ENCODE measurements at places on chromosomes 3 and 15. TPM values are rescaled to one million over a fixed set of nuclear protein-coding genes. Genes with fewer than 3 reads are reported as not detected.

- no peaks in the 10 kb centered on the region for H3K4me1 ChIP-seq
- H3K36me3 ChIP-seq = no peaks in the 10 kb centered on the region
- H3K27me3 ChIP-seq = no peaks in the 10 kb centered on the region
- no peak overlapping the region for H3K27ac ChIP-seq
- no peak for DNase-seq
Measured at GRCh38 chr3:88586121-88586640, 436.4 kb downstream of the C3orf38 start.

DNA sequence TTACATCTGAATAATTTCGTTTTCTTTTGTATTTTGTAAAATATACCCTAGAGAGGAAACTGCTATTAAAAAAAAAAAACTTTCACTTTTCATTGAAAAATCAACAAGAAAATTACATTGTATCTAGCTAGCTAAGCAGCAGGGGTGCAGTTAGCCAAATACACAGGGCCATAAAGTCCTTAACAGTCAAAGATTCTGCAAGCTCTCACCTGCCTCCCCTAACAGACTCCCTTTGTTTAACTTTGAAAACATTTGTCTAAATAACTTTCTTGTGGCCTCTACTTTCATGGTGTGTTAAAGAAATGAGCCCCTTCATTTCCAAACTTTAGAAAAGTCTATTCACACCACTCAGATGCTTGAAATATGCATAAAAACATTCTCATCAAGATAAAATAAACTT is 23.3 kb downstream of the CBLB start:
- H3K27me3 ChIP-seq = no peaks in the 10 kb centered on the region
- H3K4me3 ChIP-seq = no peak overlapping the region
- H3K4me1 ChIP-seq = no peaks in the 10 kb centered on the region
- peaks cover 12% of the 10 kb centered on the region for H3K36me3 ChIP-seq
- H3K27ac ChIP-seq = no peak overlapping the region
- DNase-seq = no peak

DNA sequence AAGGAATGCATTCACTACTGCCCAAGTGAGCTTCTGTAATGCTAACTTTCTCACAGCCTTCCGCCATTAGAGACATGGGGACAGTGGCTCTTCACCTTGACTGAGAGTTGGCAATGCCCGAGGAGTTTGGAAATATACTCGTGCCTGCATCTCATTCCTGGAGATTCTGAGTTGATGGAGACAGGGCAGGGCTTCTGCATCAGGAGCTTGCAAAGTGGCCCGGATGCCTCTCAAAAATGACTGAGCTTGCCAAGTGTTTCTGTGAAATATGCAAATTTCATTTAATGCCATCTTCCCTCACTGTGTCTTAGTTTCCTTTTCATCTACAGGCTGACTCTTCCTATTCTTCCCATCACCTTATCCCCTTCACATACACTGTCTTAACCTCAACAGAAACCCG is 346.2 kb downstream of the GRM7 start:
- no peak overlapping the region for H3K27ac ChIP-seq
- no peaks in the 10 kb centered on the region for H3K27me3 ChIP-seq
- H3K36me3 ChIP-seq = no peaks in the 10 kb centered on the region
- DNase-seq = no peak
- H3K4me1 ChIP-seq = no peaks in the 10 kb centered on the region
- H3K4me3 ChIP-seq = no peak overlapping the region

NANOGP8 gene
- not detected for total RNA-seq

DNA sequence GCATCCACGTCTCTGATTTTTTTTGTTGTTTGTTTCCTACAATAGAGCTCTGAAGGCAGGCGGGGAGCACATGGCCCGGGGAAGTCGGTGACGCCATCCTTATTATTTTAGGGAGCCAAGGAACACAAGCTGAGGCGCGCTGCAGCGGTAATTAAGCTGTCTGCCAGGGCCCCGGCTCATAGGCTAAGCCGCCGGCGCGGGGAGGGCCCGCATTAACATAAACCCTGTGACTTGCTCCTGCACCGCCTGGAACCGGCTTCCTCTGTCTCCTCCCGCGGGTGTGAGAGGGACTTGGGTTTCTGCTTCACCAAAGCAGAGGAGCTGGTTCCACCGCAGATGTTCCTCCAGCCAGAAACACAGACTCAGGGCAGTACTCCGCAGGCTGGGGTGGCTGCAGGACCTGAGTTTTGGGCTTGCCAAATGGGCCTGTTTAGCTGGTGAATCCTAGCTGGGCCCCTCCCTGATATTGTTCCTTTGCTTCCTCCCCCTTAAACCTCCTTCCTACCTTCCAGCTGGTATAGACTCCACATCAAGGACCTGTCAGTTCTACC is 25.3 kb downstream of the ANP32A start:
- H3K27ac ChIP-seq = peak overlapping the region; percentile 75
- H3K4me1 ChIP-seq = peaks cover 94% of the 10 kb centered on the region
- H3K27me3 ChIP-seq = no peaks in the 10 kb centered on the region
- H3K4me3 ChIP-seq = peak overlapping the region; percentile 2

GRCh38 chr3:99625643-99626416 is 12.6 kb upstream of the COL8A1 start:
- no peak for DNase-seq
- H3K4me1 ChIP-seq = no peaks in the 10 kb centered on the region
- H3K27me3 ChIP-seq = no peaks in the 10 kb centered on the region
- no peak overlapping the region for H3K4me3 ChIP-seq
- no peak overlapping the region for H3K27ac ChIP-seq

ZNF80 gene
- total RNA-seq = not detected

DNA sequence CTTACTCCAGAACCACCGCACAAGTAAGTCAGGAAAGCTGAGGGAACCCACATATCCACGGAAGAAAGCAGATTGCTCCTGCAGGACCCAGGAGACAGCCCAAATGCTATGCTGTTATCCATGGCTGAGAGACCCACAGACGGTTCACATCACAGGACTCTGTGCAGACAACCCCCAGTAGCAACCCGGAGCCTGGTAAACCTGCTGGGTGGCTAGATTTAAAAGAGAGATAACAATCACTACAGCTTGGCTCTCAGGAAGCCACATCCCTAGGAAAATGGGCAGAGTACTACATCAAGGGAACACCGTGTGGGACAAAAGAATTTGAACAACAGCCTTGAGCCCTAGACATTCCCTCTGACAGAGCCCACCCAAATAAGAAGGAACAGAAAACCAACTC is 13.8 kb upstream of the TRIM42 start:
- no peak for DNase-seq
- no peaks in the 10 kb centered on the region for H3K4me1 ChIP-seq
- no peaks in the 10 kb centered on the region for H3K36me3 ChIP-seq
- H3K4me3 ChIP-seq = no peak overlapping the region

GOLGA8Q gene
- total RNA-seq = 2.3 TPM

- peaks cover 22% of the 10 kb centered on the region for H3K4me1 ChIP-seq
- H3K36me3 ChIP-seq = no peaks in the 10 kb centered on the region
- peaks cover 79% of the 10 kb centered on the region for H3K27me3 ChIP-seq
- no peak overlapping the region for H3K4me3 ChIP-seq
Measured at GRCh38 chr15:76335307-76336253, 993 bp upstream of the ISL2 start.

DNA sequence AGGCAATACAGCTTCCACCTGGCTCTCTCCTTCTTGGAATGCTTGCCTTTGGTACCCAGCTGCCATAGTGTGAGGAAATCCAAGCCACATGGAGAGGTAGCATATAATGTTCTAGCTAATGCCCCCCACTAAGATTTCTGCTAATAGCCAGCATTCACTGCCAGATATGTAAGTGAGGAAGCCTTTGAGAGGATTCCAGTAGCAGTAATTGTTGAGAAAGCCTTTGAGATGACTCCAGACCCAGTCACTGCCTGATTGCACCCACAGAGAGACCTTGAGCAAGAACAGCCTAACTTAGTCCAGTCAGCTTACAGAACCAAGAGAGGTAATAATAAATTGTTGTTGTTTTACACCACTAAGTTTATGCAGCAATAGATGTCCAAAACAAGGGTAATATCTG is 63.1 kb downstream of the STRIT1 start:
- DNase-seq = no peak
- H3K4me3 ChIP-seq = no peak overlapping the region
- no peaks in the 10 kb centered on the region for H3K27me3 ChIP-seq
- no peak overlapping the region for H3K27ac ChIP-seq
- H3K4me1 ChIP-seq = no peaks in the 10 kb centered on the region
- no peaks in the 10 kb centered on the region for H3K36me3 ChIP-seq

DNA sequence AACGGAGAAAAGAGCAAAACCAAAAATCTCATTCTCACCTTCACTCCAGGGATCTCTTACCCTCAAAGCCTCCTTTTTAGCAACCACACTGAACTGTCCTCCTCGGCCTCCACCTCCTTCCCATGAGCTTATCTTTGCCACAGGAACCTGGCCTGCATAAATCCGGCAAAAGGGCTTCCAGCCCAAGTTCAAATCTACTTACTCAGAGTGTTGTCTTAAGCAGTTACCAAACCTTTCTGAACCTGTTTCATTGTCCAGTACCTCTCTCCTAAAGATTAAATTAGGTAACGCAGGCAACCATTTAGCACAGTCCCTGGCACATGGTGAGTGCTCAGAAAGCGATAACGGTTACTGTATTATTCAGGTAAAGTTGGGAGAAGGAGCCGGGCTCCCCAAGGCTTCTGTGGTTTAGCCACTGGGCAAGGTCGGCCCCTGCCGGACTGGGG is 777 bp downstream of the CIB1 start:
- DNase-seq = no peak
- H3K27me3 ChIP-seq = no peaks in the 10 kb centered on the region
- H3K4me3 ChIP-seq = peak overlapping the region; percentile 95
- peaks cover 52% of the 10 kb centered on the region for H3K36me3 ChIP-seq
- H3K4me1 ChIP-seq = peaks cover 31% of the 10 kb centered on the region

- H3K27ac ChIP-seq = no peak overlapping the region
- no peaks in the 10 kb centered on the region for H3K27me3 ChIP-seq
- no peak for DNase-seq
- H3K4me1 ChIP-seq = no peaks in the 10 kb centered on the region
- no peaks in the 10 kb centered on the region for H3K36me3 ChIP-seq
Measured at GRCh38 chr3:180855364-180855763, 57.1 kb upstream of the FXR1 start.

DNA sequence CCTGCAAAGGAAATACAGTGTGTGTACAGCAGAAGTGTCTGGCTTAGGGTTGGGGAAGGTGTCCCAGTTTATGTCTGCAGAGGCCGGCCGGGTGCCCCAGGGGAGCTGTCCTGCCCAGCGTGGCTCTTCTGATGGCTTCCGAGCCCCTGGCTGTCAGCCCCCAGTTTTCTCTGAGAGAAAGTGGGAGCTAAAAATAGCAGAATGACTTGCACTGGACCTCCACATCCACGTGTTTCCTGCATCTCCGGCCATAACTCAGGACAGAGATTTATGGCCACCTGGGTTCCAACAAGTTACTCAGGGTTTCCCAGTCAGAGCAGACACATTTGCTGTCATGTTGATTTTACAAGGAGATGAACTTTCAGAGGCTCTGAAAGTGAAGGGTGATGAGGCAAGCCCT is 192.0 kb downstream of the ATP10A start:
- peaks cover 11% of the 10 kb centered on the region for H3K4me1 ChIP-seq
- H3K4me3 ChIP-seq = no peak overlapping the region
- no peaks in the 10 kb centered on the region for H3K36me3 ChIP-seq
- DNase-seq = no peak

DNA sequence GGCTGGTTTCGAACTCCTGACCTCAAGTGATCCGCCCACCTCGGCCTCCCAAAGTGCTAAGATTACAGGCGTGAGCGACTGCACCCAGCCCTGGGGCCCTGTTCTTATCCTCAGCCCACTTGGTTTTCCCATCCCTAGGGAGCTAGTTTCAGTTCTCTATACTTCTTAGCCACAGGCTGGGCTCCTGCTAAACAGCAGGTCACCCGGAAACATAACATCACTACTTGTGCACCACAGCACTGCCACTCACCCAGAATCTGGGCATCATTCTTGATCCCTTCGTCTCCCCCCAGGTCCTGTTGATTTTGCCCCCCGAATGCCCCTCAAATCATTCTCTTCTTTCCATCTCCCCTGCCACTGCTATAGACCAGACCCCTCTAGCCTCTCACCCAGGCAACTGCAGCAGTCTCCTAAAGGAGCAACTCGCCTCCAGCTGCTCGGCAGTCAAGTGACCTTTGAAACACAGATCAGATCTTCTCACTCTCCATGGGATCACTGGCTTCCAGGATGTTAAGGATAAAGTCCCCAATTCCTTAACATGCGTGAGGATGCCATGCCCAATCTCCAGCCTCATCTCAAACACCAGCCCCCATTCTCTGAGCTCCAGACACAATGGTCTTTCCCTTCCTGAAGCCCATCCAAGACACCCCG is 5.6 kb upstream of the AP3S2 start:
- H3K36me3 ChIP-seq = peaks cover 36% of the 10 kb centered on the region
- H3K4me3 ChIP-seq = no peak overlapping the region
- no peak for DNase-seq
- no peak overlapping the region for H3K27ac ChIP-seq
- H3K27me3 ChIP-seq = no peaks in the 10 kb centered on the region
- no peaks in the 10 kb centered on the region for H3K4me1 ChIP-seq

- H3K4me1 ChIP-seq = no peaks in the 10 kb centered on the region
- H3K27ac ChIP-seq = no peak overlapping the region
- no peaks in the 10 kb centered on the region for H3K27me3 ChIP-seq
Measured at GRCh38 chr3:62332835-62333244, 40.5 kb downstream of the FEZF2 start.

EFHB gene
- 0.90 TPM for total RNA-seq

SHF gene
- total RNA-seq = 7.1 TPM

- H3K27me3 ChIP-seq = no peaks in the 10 kb centered on the region
- no peak overlapping the region for H3K27ac ChIP-seq
- DNase-seq = no peak
- H3K4me1 ChIP-seq = no peaks in the 10 kb centered on the region
- H3K36me3 ChIP-seq = no peaks in the 10 kb centered on the region
Measured at GRCh38 chr3:159252772-159253384, 451.0 kb downstream of the MFSD1 start.

GRCh38 chr3:133249490-133249889 is 150.4 kb upstream of the BFSP2 start:
- no peaks in the 10 kb centered on the region for H3K27me3 ChIP-seq
- no peak overlapping the region for H3K27ac ChIP-seq
- H3K36me3 ChIP-seq = no peaks in the 10 kb centered on the region
- H3K4me1 ChIP-seq = no peaks in the 10 kb centered on the region
- H3K4me3 ChIP-seq = no peak overlapping the region
